ENCODE measurements at places on chromosomes 3 and 15. TPM values are rescaled to one million over a fixed set of nuclear protein-coding genes. Genes with fewer than 3 reads are reported as not detected.
A peak's percentile ranks its signal among the peaks of the same experiment; 100 is the strongest.

DNA sequence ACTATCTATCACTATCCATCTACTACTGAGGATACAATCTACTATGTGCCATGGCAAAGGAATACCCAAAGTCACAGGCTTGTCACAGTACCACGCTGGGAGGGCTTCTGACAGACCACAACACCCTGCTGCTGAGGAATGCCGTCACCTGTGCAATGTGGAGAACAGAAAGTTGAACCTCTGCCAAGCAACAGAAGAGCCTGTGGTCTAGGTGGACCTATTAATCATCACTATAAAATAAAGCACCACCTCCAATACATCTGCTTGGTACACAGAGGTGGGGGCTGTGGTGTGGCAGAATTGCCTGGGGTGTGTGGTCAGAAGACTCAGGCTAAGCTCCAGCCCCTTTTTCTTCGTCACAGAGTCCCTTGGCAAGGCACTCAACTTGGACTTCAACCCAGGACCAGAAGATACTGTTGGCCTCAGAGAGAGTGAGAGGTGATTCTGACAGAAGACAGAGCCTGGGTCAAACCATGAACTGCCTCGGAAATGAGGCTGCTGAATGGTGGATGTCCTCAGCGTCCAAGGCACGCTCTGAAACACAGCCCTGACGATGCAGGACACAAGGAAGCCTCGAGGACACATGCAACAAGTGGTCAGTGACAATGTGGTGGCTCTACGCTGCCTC, 189.4 kb upstream of the CHRNA7 start:
- DNase-seq: no peak

DNA sequence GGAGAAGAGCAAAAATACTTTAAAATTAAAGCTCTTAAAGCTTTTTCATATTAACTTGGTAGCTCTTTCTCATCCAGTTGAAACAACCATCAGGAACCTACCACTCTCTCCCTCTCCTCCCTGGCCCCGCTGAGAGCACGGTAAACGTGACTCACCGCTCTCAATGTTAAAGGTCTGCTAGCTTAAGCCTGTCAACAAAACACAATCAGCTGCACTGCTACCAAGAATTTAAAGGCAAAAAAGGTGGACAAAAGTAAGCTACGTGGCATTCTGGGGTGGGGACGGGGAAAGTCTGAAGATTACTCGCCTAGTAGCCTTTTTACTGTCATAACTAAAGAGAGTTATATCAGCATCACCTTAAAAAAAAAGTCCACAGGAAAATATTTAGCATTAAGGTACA, 8.4 kb upstream of the GP5 start:
- DNase-seq: no peak

FBXW12 gene
- total RNA-seq: not detected

IL16 gene
- 164 TPM for total RNA-seq

MESP2 gene
- total RNA-seq: not detected

HMG20A gene
- total RNA-seq: 16.2 TPM

DNA sequence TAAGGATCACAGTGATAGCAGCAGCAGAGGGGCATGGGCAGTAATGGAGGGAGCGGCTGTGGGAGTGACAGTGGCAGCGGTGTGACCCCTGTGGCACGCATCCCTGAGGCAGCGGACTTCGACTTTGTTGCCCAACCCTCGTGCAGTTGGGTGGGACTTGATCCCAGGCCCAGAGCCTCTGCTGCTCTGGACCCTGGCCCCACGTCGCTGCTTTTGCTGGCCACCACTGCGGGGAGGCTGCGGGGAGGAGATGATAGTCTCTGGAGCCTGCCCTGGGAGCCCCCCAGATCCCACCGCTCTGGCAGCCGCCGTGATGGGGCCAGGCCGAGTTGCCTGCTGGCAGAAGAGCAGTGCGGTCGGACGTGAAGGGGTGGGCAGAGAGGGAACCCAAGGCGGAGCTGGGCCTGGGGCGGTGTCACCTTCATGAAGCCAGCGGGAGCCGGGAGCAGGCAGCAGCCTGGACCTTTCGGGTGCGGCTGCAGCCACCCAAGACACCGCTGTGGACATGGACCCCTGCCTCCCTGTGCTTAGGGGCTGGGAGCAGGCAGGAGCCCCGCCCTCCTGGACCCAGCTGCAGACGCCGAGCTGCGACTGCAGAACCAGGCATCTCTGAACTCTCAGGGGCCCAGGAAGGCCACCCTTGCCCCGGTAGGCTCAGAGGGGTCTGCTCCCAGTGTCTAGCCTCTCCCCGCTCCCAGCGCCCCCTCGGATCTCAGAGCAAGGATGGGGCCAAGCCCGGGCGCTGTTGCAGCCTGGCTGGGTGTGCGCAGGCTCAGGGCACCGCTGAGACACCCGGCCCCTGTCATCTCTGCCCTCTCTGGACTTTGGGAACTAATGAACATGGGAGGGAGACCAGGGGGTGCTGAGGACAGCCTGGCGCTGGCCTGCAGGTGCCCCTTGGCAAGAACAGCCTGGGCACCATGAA, 38.3 kb downstream of the COMMD2 start:
- DNase-seq: no peak

IL17RD gene
- total RNA-seq: not detected

DNA sequence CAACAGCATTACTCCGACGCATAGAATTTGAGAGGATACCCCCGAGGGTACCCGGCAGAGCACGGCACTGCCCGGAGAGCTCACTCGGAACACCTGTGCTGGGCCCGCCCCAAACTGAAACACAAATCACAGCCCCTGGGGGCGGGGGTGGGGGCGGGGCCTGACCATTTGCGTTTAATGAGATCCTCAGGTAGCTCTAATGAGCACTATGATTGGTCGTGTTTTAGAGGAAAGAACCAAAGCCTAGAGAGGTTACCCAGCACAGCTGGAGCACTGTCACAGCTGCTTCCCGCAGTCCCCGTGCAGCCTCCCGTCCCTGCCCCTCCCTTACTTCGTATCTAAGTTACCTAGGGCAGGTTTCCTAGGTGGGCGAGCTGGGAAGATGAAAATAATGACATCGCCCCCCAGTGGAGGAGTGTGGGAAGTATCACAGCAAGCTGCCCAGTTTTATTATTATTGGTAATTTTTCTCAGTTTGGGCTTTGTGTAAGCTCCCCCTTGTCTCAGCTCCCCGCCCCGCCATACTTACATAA, 187.1 kb downstream of the PDE8A start:
- DNase-seq: peak; percentile 11

DNA sequence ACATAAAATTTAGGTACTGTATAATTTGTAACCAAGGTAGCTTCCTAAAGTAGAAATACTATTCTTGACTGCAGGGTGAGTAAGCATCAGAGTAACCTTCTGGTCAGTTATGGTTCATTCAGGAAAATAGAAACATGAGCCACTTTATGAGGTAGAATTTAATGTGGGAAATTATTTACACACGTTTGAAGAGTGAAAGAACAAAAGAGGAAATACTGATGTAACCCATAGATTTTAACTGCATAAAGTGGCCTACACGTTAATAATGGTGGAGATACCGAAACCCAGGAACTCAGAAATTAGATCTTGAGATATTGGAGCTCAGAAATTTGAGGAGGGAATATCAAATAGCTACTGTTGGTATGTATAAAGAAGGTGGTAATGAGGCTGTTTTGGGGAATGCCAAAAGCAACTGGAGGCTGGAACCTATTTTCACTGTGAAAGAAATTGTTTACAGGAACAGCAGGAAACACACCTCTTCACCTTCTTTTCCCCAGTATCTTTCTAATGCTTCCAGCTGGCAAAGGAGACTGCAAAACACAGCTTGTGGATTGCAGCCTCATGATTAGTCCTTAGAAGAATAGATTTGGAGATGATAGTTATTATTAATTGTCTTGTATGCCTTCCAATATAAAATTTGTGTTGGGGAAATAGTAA, 216.1 kb downstream of the DOCK3 start:
- no peak for DNase-seq

GRCh38 chr15:95018888-95019545, 787.7 kb downstream of the MCTP2 start:
- DNase-seq: no peak

GRCh38 chr3:171257251-171258203, 202.7 kb downstream of the TNIK start:
- DNase-seq: no peak

DNA sequence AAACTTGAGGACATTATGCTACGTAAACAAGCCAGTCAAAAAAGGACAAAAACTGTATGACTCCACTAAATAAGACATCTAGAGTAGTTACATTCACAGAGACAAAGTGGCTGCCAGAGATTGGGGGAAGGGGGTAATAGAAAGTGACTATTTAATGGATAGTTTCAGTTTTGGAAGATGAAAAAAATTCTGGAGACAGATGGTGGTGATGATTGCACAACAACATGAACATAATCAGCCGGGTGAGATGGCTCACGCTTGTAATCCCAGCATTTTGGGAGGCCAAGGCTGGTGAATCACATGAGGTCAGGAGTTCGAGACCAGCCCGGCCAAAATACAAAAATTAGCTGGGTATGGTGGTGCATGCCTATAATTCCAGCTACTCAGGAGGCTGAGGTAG, 40.6 kb downstream of the DPP8 start:
- DNase-seq: no peak

Data from CD4-positive, alpha-beta T cell (primary cell).